ENCODE measurements at places on chromosomes 16 and 17.

- DNase-seq, result no peak
Measured at GRCh38 chr16:12639044-12639443, 164.6 kb downstream of the CPPED1 start.

GRCh38 chr16:75627851-75628250 is 4.8 kb upstream of the ADAT1 start:
- DNase-seq, result no peak

DNA sequence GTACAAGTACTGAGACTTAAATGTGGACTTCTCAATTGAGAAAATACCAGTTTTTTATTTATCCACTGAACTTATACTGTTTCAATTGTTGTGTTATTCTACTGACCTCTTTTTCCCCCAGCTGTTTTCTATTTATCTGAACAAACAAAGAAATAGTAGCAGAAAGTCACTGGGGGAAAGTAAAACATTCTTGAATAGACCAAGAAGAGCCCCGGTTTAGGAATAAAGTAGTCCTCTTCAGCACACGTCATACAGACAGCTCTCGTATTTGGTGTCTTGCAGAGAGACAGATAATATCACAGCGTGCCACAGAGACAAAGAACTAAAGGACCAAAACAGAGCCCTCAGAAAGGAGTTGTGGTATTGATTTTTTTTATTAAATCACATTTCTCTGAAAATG is 1159.1 kb upstream of the CDH8 start:
- DNase-seq, result peak; percentile 24

DNA sequence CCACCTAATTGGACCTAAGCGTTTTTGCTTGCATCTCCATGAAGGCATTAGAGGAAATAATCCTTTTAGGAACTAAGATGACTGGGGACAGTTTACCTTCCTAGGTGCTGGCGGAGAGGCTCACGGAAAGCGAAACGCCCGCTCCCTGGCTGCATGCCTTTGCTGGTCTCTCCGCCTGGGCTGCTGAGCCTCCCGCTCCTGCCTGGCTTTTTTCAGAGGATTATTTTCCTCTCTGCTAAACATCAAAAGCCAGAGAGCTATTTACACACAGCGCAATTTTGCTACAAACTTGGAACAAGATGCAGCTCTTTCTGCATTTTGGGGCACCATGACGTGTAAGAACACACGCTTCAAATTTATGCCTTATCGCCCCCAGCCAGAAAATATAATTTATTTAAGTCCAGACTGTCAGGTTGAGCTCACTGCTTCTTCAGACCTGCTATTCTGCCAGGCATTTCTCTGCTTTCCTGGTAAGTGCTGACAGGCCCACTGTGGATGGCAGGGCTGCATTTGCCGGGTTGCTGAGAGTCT is 124.4 kb downstream of the SPACA3 start:
- no peak for DNase-seq

DNA sequence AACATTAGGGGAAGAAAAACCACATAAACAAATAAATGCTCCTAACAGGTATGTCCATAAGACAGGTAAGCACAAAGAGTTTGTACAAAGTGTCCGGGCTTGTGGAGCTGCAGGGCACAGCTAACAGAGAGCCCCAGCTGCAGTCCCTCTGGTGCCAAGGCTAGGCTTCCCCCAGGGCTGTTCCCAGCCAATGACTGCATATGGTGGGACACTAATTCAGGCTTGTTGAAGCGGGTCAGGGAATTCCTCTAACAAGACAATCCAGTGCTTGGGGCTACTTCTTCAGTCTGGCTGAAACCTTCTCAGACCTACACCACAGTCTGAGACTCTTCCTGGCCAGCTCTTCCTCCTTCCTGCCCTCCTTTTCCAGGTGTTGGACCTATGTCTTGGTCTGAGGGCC is 51.7 kb upstream of the ALDH3A1 start:
- DNase-seq, result no peak

DNA sequence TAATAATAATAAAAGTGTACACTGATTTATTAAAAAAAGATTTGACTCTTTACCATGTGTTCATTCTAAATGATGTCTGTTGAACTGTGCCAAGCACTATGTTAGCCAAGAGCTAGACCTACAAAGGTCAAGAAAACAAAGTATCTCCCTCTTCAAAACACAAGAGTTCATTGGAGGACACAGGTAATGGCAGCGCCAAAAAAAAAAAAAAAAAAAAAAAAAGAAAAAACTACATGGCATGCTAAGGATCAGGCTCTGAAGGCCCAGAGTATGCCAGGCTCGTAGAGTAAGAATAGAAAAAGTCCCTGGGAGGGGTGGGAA is 35.2 kb downstream of the CYTH1 start:
- DNase-seq, result no peak

DNA sequence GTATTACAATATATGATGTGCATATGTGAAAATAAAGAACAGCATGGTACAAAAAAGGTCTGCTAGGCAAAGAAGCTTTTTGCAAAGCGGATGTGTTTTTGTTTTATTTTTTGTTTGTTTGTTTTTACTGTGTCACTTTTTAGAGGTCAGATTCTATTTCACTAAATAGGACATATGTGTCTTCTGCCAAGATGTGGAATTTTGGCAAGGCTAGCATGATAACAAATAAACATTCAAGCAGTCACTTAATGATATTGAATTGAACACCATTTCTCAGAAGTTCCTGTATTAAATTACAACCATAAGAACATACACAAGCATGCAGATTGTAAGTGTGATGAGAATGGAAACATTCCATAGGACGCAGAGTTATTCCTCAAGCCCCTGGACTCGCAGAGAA is 492.7 kb downstream of the WWOX start:
- DNase-seq, result no peak

- DNase-seq, result no peak
Measured at GRCh38 chr17:62860962-62861873, 53.1 kb upstream of the MARCHF10 start.

- DNase-seq, result no peak
Measured at GRCh38 chr16:17556276-17557052, 85.7 kb upstream of the XYLT1 start.

- DNase-seq, result no peak
Measured at GRCh38 chr16:79758615-79759346, 158.2 kb upstream of the MAF start.

- DNase-seq, result no peak
Measured at GRCh38 chr17:17555151-17555550, 36.4 kb downstream of the PEMT start.

- no peak for DNase-seq
Measured at GRCh38 chr17:77503293-77503655, 362.5 kb downstream of the SEC14L1 start.

GRCh38 chr17:48630925-48631692 is 5.0 kb upstream of the HOXB9 start:
- no peak for DNase-seq

GRCh38 chr17:48611213-48611612 is 396 bp upstream of the HOXB7 start:
- DNase-seq, result no peak

- DNase-seq, result no peak
Measured at GRCh38 chr17:6815775-6816174, 15.8 kb downstream of the TEKT1 start.

- DNase-seq, result no peak
Measured at GRCh38 chr16:12182212-12182611, 205.7 kb downstream of the SNX29 start.

DNA sequence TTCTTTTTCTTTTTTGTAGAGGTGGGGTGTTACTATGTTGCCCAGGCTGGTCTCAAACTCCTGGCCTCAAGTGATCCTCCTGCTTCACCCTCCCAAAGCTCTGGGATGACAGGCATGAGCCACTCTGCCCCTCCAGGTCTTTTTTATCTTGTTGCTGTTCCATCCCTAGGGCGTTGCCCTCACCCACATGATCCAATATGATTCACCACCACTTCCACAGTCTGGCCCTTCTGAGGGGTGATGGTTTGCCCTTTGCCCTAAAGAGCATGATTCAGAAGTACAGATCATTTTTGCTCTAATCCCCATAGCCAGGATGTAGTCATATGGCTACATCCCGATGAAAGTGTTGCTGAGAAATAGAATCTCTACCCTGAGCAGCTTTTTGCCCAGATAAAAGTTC is 18.8 kb downstream of the STX4 start:
- no peak for DNase-seq

DNA sequence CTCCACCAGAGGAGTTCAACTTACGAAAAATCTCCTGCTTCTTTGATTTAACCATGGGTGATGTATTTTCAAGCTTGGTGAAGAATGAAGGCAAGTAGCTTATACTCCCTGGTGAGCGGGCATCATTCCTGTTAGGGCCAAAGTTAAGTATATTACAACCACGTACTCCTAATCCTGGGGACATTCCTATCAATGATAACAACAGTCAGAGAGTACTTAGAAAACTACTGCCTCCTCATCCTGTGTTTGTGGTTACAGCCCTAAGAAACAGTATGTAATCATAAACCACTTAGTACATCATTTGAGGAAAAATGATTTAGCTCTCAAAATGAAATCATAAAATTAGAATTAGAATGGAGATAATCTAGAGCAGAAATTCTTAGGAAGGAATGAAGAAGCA is 47.3 kb downstream of the TTC19 start:
- no peak for DNase-seq

DNA sequence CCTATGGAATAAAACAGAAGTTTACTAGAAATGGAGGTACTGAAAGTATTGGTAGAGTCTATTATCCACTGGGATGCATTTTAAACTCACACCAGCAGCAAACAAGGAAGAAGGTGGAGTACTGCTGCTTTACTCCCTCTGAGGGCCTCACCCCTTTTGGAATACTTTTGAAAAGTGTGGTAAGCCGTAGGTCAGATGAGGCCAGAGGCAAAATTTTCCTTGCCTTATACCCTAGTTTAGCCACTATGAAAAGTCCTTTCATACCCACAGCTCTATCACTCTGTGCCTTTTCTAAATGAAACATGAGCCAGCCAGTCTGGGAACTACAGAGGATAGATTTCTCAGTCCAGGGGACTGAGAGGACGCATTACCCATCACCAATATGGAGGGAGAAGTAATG is 14.0 kb downstream of the GDE1 start:
- no peak for DNase-seq

GRCh38 chr17:62822080-62822904 is 14.2 kb upstream of the MARCHF10 start:
- DNase-seq, result no peak

GRCh38 chr16:84532291-84532724 is 27.8 kb upstream of the MEAK7 start:
- peak; percentile 65 for DNase-seq

GRCh38 chr16:72430121-72430520 is 258.2 kb upstream of the PMFBP1 start:
- no peak for DNase-seq

- DNase-seq, result no peak
Measured at GRCh38 chr16:1771864-1772361, 570 bp upstream of the NME3 start.

DNA sequence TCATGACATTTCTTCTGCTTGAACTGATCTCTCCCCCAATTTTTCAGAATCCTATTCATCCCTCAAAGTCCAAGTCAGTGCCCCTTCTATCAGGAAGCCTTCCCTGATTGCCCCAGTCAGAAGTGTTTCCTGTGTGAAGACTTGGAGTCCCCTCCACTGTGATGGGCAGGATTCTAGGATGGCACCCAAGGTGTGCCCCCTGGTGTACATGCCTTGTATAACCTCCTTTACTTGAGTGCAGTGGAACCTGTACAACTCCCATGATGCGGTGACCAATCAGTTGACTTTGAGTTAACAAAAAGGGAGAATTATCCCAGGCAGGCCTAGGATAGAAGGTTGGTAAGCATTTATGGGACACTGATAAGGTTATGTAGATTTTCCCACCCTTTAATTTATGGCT is 23.4 kb downstream of the MYH13 start:
- no peak for DNase-seq

- DNase-seq, result peak; percentile 68
Measured at GRCh38 chr16:67562526-67562917, at the start of gene CTCF. Gene CTCF, plus strand, starts transcription at chr16:67562526. Its CDS starts 48,307 bp downstream, at chr16:67610833.

DNA sequence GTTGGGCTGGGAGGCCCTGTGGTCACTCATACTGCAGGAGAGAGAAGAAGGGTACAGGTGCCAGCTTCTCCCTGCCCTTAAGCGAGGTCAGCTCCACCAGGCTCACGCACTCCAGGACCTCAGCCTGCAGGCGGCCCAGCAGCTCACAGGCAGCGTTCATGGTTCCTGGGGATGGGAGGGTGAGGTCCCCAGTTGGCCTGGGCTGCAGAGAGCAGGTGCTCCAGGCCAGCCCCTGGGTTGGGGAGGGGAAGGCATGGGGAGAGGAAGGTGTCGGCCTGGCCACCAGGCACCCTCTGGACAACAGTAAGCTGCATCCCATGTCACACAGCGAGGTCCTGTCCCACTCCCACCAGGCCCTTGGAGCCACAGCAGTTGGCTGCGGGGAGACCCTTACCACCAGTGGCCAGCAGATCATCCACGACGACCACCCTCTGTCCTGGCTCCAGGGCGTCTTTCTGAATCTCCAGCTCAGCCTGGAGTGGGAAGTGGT is 2.0 kb downstream of the APRT start:
- DNase-seq, result no peak

DNA sequence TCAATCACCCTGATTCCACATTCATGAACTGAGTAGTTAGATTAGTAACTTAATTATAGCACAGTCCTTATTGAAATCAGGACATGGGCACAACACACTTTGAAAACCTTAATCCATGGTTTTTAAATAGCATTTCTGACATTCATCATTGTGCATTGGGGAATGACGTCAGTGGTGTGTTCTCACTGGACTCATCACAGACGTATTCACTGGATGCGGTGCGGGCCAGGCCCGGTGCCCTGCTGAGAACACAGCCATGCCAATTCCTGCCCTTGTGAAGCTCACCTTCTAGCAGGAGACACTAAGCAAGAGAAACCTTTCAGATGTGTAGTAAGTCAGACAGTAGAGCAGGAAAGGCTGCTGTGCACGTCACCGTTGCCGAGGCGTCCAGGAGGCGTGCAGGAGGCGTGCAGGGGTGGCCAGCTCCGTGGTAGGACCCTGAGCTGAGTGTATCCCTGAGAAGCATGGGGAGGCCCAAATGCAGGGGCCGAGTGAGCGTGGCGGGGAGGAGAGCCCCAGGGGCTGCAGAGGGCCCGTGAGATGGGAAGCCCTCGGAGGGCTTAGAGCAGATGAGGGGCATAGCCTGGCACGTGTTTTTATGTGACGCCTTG is 12.9 kb downstream of the BANP start:
- DNase-seq, result no peak

GRCh38 chr16:879461-879861 is 78.9 kb upstream of the GNG13 start:
- no peak for DNase-seq

- no peak for DNase-seq
Measured at GRCh38 chr17:9520649-9521048, 55.0 kb downstream of the STX8 start.

DNA sequence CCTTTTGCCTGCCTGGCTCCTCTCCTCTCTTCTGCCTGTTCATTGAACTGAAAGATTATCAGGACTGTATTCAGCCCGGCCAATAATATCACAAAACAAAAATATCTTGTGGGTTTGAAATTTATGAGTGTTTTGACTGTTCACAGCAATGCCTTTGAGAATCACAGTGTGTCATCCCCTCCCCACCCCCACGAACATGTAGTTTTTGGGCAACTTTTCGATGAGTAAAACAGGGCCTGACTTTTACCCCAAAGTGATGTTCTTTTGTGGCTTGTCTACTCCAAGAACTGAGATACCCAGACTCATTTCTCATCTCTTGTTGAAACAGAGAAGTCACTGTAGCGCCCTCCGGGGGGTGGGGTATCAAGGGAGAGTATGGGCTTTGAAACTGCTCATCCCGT is 675.7 kb downstream of the WWOX start:
- no peak for DNase-seq

GRCh38 chr17:45093444-45094110 is 32.5 kb downstream of the NMT1 start:
- DNase-seq, result no peak

GRCh38 chr17:77527409-77527808 is 386.6 kb downstream of the SEC14L1 start:
- DNase-seq, result no peak

GRCh38 chr17:27477050-27477888 is 21.0 kb downstream of the KSR1 start:
- no peak for DNase-seq
